ENCODE measurements at places on chromosomes 1 and 21.
A peak's percentile ranks its signal among the peaks of the same experiment; 100 is the strongest.

- DNase-seq: no peak
Measured at GRCh38 chr1:74513411-74514300, 1.2 kb upstream of the LRRC53 start.

DNA sequence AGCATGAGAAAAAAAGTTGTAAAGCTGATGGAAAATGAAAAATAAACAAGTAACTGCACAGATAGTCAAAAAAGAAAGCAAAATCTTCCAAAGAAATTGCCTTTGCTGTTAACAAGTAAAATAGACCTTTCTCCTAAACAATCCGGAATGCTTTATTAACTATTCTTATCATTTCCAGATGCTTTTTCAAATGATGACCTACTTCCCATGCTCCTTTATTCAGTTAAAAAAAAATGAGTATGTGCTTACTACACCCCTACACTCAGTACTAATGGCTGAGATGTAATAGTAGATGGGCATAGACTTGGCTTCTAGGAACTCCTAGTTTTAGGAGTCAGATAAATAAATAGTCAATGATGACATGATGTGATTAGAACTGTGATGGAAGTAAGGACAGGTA, 108.5 kb downstream of the NIBAN1 start:
- no peak for DNase-seq

DNA sequence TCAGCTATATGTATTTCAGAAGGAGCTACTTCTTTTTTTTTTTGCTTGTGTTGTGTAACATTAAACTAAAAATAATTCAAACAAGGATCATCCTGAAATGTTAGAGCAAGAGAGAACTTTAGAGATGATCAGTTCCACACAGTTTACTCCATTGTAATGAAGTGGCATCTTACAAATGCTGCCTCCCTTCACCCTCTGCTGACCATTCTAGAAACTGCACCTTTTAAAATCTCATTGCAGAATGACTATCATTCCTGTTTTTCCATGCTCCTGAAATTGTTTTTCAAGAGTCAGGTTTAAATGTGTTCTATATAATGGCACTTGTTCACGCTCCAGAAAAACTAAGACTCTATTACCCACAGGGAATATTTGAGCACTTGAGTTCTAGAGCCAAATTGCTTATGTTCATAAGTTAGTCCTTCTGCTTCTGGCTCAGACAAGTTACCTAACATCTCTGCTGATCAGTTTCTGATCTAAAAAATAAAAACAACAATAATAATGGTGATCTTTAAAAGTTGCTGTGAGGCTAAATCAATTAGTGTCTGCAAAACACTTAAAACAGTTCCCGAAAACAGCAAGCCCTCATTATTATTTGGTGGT, 21.5 kb upstream of the SLC44A5 start:
- DNase-seq: no peak

- DNase-seq: no peak
Measured at GRCh38 chr1:196160066-196160795, 448.0 kb downstream of the KCNT2 start.

- no peak for DNase-seq
Measured at GRCh38 chr1:240878631-240879030, 266.7 kb upstream of the GREM2 start.

- no peak for DNase-seq
Measured at GRCh38 chr1:153899509-153899908, 23.3 kb downstream of the GATAD2B start.

- no peak for DNase-seq
Measured at GRCh38 chr1:7050751-7051665, 265.8 kb downstream of the CAMTA1 start.

DNA sequence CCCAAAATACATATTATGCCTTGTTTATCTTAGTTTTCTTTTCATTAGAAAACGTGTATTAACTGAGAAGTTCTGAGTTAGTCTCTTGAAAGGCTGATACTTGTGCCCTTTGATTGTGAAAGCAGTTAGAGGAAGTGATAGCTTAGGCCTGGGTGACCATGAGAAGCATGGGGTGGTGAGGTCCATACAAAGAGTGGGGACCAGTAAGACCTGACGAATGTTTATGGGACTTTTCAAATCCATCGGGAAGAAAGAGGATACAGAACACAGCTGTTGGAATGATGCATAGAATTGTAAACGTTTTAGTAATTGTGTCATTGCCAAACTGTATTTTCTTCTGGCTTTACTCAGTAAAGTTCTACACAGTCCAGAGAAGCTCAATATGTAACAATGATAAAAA, 259.8 kb downstream of the LMO4 start:
- no peak for DNase-seq

DNA sequence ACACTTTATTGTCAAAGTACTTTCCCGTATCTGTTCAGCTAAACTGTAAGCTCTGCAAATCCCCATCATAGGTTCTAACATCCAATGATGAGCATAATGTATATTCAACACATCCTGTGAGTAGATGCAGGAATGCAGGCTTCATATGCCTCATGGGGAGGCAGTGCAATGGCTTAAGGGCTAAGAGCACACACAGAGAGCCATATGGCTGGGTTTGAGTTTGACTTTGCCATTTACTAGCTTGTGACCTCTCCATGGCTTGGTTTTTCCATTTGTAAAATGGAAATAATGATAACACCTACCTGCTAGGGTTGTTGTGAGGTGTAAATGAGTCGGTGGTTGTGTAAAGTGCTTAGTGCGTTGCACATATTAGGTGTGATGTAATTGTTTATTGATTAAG, 13.4 kb downstream of the RCSD1 start:
- no peak for DNase-seq

DNA sequence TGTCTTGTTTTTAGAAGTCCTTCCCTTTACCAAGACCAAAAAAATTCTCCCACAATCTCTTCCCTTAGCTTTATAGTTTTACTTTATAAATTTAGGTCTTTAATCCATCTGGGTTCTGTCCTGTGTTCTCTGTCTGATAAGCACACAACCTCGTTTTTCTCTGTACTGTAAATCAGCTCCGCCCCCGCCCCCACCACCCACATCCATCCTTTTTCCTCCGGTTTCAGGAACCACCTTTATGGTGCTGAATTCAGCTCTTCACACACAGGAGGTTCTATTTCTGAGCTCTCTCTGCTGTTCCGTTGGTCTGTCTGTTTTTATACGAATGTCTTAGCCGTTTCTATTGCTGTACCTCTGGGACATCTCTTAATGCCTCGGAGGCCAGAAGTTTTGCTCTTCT, 44.5 kb downstream of the ACTL8 start:
- DNase-seq: no peak

- DNase-seq: no peak
Measured at GRCh38 chr1:75764057-75764655, 21.9 kb upstream of the RABGGTB start.

- no peak for DNase-seq
Measured at GRCh38 chr1:118290571-118290970, 105.5 kb upstream of the SPAG17 start.

- no peak for DNase-seq
Measured at GRCh38 chr1:243525085-243525487, 269.2 kb downstream of the SDCCAG8 start.

DNA sequence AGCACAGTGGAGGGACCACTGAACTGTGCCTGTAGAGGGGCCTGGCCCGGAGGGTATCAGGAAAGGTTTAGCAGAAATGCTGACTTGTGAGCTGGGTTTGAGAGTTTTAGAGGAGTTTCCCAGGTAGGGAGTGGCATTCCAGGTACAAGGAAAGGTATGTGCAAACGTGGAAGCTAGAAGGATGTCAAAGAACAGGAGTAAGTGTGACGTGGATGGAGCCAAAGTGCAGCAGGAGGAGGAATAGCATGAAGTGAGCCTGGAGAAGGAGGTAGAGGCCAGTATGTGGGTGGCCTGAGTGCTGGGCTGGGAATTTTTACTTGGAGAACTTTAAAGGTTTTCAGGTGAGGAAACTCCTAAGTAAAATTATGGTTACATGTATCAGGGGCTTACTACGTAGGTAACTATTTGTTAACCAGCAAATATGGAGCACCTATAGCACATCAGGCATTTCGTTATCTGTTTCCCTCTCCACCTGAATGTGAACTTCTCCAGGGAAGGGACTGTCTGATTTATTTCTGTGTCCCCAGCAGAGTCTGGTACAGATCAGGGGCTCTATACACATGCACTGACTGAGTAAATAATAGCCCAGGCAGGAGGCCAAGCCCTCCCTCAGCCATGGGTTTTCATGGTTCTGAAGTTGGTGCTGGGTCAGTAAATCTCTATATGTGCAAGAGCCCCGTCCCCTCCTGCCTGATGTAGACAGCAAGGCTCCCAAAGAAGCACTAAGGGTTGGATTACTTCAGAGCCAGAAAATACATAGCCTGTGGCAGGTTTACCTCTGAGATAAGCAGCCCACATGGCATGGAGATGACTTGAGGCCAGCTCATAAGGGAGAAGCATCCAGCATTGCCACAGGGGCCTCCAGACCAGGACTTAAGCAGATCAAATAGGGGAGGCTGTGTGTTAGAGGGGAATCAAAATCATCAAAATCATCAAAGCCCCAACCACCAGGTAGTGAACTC, 43.4 kb downstream of the CDCP2 start:
- DNase-seq: no peak

GRCh38 chr21:33847588-33848248, 67.9 kb downstream of the ATP5PO start:
- no peak for DNase-seq

- no peak for DNase-seq
Measured at GRCh38 chr1:110565565-110565964, 40.6 kb downstream of the KCNA2 start.

DNA sequence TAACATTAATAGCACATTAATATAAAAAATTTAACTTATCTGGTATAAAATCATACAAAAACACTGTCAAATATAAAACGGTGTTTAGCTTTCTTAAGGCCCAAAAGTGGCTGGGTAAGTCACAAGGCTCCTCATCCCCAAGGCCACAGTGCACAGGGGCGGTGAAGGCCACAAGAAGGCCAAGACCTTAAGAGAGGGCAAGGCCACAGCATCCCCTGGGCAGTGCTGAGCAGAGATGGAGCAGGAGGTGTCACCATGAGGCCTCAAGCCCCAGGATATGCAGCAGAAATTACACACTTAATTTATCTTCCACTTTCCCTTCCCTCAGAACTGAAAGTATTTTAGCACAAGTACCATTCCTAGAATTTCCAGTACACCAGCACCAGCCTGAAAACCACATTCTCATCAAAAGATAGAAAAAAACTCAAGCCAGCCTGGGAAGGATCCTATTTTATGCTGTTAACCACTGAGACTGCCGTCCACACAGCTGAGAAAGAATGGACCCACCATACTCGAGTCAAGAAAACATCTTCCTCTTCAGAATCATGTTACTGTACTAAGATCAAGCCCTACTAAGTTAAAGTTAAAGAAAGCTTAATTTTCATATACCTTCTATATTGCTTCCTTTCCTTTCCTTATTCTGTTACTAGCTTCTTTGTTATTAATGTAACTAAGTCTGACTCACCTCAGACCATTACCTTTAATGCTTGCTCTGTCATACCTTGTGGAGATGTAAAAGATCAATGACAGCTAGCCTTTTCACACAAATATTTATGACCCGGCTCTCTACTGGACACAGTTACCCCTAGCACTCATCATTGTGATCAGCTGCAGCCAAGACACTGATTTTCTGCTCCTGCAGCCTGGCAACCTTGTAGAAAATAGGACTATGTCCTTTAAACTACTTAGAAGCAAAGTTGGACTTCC, 26.4 kb upstream of the FMO1 start:
- DNase-seq: no peak

- DNase-seq: no peak
Measured at GRCh38 chr1:63703701-63704107, 70.1 kb upstream of the ROR1 start.

GRCh38 chr1:46659307-46659870, 8.8 kb downstream of the ATPAF1 start:
- no peak for DNase-seq

DNA sequence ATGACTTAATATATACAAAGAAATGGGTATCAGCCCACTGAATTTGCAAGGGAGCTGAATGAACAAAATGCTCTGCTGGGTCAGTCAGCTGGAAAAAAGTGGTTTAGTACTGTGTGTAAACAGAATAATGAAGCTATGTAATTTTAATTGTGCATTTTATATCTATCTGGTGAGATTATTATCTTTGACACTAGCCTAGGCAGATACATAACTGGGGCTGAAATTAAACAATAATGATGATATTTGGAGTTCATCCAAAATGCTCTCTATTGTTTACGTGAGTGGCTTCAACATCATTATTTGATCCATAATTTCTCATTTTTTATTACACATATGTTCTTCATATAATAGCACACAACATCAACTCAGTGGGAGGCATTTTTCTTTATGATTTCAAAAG, 208.5 kb upstream of the SNX7 start:
- DNase-seq: no peak

- DNase-seq: no peak
Measured at GRCh38 chr1:45862008-45862407, 58.6 kb downstream of the MAST2 start.

DNA sequence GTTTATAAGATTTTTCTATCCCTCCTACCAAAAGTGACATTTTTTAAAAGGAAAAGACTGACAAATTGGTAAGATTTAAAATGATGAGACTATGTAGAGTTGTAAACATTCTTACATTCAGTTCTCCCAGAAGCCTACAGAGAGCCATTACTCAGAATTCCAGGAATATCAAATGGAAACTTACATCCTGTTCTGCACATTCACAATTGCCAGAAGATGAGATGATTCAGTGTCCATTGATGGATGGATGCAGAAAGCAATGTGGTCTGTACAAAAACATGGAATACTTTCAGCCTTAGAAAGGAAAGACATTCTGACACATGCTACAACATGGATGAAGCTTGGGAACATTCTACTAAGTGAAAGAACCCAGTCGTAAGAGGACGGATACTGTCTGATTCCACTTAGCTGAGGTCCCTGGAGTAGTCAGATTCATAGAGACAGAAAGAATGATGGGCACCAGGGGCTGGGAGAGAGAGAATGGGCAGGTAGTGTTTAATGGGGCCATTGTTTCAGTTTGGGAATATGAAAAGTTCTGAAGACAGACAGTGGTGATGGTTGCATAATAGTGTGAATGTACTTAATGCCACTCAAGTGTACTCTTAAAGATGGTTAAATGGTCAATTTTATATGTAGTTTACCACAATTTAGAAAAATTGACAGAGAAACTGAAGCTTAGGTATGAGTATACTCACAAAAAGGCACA, 16.6 kb downstream of the MX1 start:
- DNase-seq: no peak

- peak; percentile 48 for DNase-seq
Measured at GRCh38 chr1:15364740-15365139, 44.9 kb upstream of the EFHD2 start.

- DNase-seq: no peak
Measured at GRCh38 chr1:25104932-25105561, 127.3 kb downstream of the SYF2 start.

DNA sequence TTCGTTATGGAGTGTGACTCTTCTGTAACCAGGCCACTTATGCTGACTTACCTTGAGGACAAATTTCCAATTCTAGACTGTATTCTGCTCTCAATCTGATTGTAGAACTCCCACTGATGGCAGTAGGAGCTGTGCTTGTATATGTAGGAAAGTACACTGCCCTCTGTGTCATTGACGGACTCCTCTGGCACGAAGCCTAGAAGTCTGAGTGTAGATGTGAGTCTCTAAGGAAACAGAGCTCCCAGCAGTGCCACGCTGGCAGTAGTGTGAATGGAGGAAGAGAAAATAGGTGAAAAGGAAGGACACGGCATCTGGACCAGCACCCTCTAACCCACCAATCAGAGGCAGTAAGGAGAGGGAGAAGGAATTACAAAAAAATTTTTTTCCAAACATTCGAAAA, 130.4 kb upstream of the ADGRL2 start:
- DNase-seq: no peak

- no peak for DNase-seq
Measured at GRCh38 chr1:53837646-53837923, 511 bp downstream of the NDC1 start.

GRCh38 chr1:11434501-11434900, 44.5 kb upstream of the DISP3 start:
- no peak for DNase-seq
